ENCODE measurements at places on chromosomes 16 and 17.

- no peak for DNase-seq
These were observed 1.1 kb downstream of the ABCA9 start for GRCh38 chr17:69059458-69060175.

DNA sequence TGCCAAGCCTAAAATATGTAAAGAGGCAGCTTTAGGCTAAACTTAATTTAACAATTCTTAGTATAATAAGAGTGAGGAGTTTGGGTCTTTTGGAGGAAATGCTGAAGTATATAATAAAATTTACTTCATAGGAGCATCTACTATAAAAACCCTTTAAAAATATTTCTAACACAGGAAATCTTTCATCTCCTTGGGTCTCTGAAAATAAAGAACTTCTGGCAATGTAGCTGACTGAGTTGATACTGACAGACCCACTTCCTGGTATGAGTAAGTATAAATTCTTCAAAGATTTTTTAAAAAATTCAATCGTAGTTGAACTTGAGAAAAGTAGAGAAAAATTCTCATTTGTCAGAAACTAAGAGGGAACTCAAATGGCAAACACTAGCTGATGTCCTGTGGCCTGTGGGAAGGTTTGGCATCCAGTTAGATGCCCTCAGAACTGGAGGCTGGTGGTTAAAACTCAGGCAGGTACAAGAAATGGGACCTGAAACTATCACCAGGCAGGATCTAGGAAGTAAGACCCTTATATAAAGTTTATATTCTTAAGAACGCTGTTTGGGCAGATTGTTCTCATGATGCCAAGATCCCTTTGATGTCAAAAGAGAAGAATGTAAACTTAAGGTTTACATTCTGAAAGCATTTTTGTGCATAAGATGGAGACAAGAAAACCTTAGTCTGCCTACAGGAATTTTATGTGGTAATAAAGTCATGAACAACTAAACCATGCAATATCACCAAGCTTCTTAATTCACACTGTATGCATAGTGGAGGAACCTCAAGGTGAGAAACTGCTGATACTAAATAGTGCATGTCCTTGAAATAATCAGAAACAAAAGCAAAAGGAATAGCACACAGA is 6.2 kb downstream of the KRTAP4-6 start:
- DNase-seq: no peak

GRCh38 chr16:23408823-23409298 is 44.1 kb downstream of the COG7 start:
- DNase-seq: no peak

GRCh38 chr16:81522108-81522701 is 77.6 kb downstream of the CMIP start:
- DNase-seq: no peak

DNA sequence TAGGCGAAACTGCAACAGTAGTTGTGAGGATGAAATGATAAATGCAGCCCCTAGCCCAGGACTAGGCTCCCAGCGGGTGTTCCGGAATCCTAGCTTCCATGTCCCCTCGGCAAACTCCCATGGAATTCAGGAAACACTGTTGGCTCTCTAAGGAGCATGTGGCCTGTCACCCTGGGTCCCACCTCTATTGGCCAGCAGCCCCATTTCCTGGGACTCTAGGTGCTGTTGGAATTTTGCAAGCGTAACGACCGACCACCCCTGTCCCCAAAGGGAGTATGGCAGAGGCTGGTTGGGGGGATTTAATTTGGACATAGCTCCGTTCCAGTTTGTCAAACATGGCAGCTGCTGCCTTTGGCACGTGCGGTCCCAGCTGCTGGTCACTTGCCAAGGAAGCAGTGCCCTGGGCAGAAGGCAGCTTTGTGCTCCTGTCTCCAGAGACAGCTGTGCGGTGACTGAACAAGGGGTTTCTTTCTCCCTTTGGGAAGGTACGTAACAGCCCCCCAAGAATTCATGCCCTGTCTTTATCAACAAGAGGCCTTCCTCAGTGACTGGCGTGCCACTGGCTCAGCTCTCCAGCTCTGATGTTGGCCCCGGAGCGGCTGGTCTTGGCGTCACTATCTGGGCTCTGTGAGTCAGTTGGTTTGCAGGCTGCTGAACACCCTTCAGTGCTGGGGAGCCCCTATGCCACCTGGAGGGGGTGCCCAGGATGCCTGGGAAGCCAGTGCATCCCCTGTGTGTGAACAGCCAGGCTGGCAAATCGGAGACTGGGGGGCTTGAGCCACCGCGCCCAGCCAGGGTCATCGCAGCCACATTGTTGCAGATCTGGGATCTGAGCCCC is 235.2 kb upstream of the TNRC6C start:
- no peak for DNase-seq

GRCh38 chr17:45775576-45776011 is 8.5 kb upstream of the CRHR1 start:
- DNase-seq: no peak

DNA sequence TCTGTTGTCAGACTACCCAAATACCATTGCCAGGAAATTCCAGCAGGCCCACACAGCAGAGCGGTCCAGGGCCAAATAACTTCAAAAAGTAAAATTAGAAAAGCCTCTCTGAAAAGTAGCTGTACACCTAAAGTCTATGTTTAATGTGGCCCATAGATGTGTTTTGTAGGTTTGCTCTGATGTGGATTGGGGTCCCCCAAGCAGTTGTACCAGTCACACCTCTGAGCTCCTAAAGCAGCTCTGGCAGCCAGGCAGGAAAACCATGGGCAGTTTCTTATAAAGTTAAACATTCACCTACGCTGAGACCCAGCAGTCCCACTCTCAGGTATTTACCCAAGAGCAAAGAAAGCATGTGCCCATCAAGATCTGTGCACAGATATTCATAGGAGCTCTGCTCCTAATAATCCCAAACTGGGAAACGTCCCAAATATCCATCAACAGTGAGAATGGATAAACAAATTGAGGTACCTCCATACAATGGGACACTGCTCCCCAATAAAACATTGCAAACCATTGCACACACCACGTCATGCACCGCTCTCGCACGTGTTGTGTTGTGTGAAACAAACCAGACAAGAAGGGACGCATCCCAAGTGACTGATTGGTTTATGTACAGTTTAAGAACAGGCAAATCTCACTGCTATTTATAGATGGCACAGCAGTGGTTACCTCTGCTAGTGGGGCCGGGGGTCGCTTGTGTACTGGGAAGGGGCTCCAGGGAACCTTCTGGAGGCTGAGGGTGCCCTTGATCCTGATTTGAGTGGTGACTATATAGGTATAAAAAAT is 15.8 kb upstream of the PRM1 start:
- DNase-seq: no peak

DNA sequence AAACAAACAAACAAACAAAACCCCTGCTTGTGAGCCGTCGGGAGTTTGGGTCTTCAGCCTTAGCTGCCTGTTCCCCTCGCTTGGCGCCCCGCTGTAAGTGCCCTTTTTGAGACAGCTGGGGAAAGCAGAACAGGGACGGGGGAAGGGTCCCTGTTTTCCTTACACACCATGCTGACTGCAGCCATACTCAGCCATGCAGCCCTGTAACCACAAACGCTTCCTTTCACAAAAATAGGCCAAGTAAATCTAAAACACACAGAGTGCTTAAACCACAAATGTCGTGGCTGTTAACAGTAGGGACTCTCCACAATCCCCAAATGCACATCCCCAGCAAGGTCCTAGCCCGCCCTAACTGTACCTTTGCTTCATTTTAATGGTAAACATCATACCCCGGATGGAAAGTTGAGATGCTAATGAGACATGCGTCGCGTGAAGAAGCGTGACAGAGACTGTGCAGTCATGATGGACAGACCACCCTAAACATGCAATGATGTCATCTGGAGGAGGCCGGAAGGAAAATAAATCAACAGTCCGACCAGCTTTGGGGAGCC is 129.9 kb downstream of the MGAT5B start:
- no peak for DNase-seq

- DNase-seq: peak; percentile 32
These were observed 1.1 kb upstream of the PLEKHG4 start for GRCh38 chr16:67277999-67278772.
